ENCODE measurements at places on chromosomes 4 and X.

DNA sequence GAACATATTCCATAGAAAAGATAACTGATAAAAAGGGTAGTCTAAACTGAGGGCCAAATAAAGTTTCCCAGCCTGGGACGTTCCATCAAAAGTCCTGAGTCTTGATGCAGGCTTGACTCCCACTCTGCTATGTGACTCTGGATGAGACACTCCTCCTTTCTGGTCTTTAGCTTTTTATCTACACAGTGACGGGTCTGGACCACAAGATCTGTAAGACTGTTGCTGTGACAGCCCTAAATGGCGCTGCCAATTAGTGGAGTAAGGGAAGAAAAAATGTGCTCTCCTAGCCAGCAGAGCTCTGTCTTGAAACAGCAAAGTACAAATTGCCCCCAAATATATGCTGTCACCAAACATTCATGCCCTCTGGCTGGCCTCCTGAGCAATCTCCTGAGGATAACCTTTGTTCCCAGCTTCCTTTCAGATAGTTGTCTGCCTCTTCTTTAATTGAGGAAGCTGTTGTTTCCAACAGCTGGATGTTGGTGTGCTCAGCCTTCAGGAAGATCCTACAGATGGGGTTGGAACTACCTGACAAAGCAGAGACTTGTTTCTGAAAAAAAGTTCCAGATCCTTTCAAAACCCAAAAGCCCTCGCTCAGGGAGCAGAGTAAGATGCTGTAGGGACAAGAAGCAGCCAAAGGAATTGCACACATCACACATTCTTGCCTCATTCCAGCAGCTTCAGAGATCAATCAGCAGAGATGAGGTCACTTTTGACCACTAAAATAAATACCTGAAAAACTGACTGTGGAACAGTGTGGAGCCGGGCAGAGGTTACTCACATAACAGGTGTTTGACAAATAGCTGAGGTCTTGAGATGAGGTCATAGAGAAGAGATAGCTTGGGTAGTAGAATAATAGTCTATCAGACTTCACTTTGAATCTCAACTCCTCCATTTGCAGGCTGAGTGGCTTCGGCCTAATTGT is 383.4 kb upstream of the FGF13 start:
- no peak for DNase-seq

DNA sequence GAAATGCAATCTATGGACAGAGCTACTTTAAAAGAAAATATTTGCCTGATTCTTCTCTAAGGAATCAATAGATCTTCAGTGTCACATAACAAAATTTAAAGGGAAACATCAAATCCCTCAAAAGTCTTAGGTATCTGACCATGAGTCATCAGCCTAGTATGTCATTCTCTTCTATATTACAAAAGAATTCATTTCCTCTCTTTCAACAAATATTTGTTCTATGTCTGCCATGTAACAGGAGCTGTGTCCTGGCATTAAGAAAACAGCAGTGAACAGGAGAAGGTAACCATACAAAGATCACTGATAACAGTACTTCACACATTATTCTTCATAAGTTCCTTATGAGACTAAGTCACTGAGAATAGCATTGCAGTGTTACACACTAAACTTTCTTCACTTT is 243.6 kb upstream of the DKK2 start:
- DNase-seq: no peak

- DNase-seq: no peak
Observed at GRCh38 chr4:61886131-61886530, 686.0 kb downstream of the ADGRL3 start.

DNA sequence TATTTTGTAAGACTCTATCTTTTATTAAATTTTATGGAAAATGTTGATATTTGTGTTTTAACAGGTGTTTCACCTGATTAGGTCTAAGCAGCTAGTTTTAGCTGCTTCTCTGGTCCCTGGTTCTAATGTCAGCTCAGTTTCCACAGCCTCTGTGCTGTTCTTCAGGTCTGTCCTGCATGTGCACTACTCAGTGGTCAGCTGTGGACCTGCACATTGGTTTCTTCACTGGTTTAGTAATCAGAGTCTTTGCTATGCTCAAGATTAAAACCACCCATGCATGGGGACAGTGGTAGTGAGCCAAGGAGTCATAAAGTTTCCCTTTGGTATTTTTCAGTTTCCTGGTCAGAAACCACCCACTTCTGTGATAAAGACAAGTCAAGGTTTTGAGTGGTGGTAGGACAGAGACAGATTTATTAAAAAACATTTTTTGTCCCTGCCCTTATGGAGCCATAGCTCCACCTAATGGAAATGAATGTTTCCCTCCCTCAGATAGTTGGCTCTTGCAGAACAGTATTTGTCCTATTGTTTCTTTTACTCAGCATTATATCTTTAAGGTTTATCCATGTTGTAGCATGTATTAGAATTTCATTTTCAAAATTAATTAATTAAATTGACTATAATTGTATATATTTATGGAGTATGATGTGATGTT is 36.8 kb upstream of the VBP1 start:
- DNase-seq: no peak

GRCh38 chr4:118774321-118774720 is 61.6 kb downstream of the SEC24D start:
- no peak for DNase-seq

DNA sequence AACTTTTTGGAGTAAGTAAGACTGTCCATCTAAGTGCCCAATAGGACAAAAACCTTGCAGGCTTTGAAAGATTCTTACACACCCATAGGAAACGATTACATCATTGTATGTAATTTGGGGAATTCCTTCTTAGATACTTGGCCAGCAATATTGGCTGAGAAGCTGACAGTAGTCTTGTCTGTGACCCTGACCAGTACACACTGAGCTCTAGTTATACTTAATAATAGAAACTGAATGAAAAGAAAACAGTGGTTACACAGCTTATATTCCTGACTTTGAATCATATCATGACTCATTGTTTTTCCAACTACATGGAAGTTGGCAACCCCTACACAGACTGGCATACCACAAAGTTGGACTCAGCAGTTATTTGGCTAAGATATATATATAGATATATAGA is 7.1 kb upstream of the TLR2 start:
- DNase-seq: no peak

DNA sequence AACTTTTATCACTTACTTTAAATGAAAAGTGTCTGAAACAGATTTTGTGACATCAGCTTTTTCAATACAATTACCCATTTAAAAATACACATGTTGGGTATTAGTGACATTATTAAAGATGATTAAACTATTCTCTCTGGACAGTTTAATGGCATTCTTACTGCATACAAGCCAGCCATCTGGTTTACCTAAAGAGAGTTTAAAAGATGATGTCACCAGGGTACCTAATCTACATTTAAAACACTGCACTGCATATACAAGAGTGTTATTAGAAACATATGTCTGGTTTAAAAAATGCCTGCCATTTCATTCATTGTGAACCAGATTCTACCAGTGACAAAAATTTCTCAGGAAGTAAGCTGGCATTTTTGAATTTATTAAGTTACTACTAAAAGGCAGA is 919.1 kb downstream of the ADGRL3 start:
- DNase-seq: peak; percentile 4

DNA sequence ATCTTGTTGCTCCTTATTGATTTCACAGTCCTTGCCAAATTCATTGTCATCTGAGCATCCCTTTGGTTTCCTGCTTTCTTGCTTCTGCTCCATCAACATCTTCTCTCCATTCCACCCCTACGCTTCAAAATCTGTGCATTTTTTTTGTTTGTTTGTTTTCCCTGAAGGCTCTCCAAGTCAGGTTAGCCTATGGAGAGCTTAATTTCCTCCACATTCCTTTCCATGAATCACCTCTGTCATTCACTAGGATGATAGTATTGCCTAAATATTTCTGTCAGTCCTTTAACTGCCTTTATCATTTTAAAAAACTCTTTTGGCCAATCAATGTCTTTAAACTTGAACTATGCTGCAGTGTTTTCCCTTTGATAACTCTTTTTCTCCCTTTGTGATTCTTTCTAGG is 67.7 kb downstream of the PPARGC1A start:
- no peak for DNase-seq

- no peak for DNase-seq
Observed at GRCh38 chr4:72136429-72136828, 104.6 kb downstream of the NPFFR2 start.

DNA sequence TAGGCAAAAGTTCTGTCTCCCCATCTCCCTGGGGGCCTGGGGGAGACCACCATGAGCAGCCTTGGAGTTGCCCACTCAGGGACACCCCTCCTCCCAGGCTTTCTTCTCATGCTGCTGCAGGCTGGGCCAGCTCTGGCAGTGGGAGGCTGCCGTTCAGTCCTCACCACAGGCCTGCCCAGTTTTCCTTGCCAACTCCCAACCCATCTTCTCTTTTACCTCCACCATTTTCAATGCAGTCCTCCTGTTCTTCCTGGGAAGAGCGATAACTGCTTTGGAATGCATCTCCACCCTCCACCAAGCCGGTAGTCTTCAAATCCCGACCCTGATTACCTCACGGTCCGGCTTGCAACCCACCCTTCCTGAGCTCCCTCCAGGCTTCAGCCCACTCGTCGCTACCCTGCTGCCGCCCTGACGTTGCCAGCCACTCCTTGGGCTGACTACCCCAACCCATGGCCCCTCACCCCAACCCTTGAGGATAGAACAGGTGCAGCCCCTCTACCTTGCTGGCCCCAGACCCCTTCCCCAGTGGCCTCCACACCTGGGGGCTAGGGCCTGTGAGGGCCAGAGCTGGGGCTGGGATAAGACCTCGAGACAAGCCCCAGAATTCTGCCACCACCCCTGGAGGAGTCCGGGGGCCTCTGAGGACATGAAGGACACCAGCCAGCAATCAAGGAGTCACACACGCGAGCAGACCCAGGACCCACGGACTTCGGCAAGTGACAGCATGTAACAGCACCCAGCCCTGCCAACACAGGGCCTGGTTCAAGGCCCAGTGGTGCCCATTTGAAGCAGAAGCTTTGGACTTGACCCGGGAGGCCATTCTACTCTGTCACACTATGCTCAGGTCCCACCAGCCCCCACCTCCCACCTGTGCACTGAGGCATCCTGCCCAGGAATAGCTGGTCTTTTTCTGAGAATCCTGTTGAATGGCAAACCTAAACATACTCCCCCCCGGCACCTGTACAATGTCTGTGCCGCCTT is 9.2 kb downstream of the WDR1 start:
- DNase-seq: no peak

DNA sequence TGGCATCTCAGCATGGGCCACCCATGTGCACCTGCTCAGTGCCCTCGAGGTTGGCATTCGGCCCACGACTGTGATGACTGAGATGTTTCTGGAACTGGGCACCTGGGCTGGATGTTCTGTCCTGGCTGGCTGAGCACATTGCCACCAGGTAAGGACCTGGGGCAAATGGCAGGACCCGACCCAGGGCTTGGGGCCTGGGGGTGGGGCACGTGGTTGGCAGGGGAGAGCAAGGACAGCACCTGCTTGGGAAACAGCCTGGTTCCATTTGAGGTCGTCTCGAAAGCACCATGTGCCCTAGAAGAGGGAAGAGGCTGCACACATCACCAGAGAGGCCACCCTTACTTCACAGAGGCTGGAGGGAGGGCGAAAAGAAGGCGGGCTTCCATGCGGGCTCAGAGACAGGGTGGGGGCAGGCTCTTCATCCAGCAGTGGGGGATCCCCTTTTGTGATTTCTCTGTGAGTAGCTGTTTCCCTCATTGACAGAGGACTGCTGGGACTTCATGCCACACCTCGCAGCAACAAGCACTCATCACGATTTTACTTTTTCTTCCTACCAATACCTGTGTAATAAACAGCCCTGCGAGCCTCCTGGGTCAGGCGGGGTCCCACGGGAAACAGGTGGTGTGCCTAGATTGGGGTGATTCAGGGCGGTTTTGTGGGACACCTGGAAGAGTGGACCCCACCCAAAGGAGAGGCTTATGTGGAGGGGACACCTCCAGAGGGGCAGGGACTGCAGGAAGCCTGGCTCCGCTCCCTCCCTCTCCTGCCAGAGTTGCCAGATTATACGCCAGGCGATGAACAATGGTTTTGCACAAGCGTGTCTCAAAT is 12.0 kb downstream of the TMEM187 start:
- DNase-seq: no peak

- DNase-seq: no peak
Observed at GRCh38 chrX:151901826-151902225, 10.9 kb upstream of the MAGEA4 start.

- DNase-seq: no peak
Observed at GRCh38 chrX:34559325-34559724, 97.8 kb downstream of the TMEM47 start.

DNA sequence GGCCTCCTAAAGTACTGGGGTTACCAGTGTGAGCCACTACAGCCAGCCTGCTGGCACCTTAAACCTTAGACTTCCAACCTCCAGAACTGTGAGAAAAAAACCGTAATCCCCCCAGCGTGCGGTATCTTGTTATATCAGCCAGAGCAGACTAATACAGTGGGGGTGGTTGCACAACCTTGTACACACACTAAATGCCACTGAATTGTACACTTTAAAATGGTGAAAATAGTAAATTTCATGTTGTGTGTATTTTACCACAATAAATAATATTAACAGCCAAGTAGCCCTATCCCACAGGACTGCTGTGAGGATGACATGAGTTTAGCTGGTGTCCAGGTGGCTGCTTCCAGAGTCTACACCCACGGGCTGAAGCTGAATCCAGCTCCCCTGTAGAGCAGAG is 38.8 kb downstream of the ZBTB49 start:
- DNase-seq: no peak

DNA sequence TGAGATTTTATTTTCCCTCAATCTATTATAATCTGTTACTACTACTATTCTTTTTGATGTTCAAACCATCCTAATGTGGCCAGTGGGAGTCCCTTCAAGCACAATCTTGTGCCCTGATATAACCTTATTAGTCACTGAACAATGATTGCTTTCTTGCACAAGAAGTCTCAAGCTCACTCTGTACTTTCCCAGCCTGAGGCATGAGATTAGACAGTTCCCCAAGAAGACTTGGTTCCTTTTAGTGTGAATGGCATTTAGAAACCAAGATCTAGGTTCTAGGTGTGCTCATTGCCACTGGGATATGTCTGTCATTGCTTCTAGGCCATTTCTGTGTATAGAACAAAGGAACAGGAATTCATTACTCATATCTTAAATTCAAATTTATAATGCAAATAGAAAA is 28.0 kb upstream of the RBM41 start:
- no peak for DNase-seq

DNA sequence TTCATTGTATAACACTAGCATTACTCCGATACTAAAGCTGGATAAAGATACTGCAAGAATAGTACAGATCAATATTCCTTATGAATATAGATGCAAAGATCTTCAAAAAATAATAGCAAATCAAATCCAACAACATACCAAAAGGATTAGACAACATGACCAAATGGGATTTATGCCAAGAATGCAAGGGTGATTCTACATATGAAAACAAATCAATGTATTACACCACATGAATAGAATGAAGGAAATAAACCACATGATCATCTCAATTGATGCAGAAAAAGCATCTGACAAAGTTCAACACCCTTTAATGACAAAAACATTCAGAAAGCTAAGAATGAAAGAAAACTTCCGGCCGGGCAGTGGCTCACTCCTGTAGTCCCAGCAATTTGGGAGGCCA is 42.8 kb downstream of the CUL4B start:
- no peak for DNase-seq
